Stomach (tissue), 19 donors: ENCODE measurements at places on chromosomes 12 and 14.
A peak's percentile ranks its signal among the peaks of the same experiment; 100 is the strongest.

- no peaks in the 10 kb centered on the region for H3K27me3 ChIP-seq
- peaks cover 15% of the 10 kb centered on the region for H3K4me1 ChIP-seq
- no peak overlapping the region for H3K4me3 ChIP-seq
- no peak for DNase-seq
- no peak overlapping the region for H3K27ac ChIP-seq
These were observed 3.5 kb upstream of the SRGAP1 start for GRCh38 chr12:63841011-63841410.

DNA sequence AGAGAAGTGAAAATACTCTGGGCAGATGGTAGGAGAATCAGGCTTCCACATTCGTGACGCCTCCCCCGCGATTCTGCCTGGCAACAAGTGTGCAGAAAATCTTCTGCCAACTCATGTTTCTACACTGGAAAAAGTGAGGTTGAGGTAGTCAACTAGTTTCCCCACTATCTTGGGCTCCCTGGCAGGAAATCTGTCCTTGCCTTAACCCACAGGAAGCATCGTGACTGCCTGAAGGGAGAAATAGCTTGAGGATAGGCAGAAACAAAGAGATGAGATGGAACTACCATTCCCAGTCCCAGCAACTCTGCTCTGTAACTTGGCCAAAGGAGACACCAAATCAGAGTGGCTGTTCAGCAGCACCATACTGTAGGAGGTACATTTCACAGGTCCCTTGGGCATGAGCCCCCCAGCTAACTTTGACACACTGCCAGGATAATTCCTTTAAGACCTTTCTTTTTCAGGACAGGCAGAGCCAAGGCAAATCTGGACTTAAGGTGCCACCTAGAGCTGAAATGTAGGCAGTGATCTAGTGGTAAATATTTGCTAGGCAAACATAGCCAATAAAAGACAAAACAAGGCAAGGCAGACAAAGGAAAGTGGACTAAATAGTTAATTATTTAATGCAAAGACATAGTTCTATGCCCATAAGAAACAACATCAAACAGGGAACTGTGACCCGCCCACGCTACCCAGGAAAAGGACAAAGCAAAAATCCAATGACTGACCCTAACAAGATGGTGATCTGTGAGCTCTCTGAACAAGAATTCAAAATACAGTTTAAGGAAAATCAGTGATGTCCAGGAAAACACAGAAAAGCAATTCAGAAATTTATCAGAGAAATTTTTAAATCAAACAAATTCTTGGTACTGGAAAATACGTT, 205.1 kb downstream of the PTPRO start:
- peak; percentile 32 for DNase-seq
- H3K4me3 ChIP-seq = no peak overlapping the region
- no peaks in the 10 kb centered on the region for H3K36me3 ChIP-seq
- H3K27me3 ChIP-seq = peaks cover 6% of the 10 kb centered on the region

- H3K4me1 ChIP-seq = no peaks in the 10 kb centered on the region
- no peak overlapping the region for H3K27ac ChIP-seq
- H3K27me3 ChIP-seq = no peaks in the 10 kb centered on the region
- DNase-seq = no peak
These were observed 76.9 kb upstream of the ATF1 start for GRCh38 chr12:50686976-50687375.

- peaks cover 57% of the 10 kb centered on the region for H3K4me1 ChIP-seq
- DNase-seq = peak; percentile 31
- no peak overlapping the region for H3K4me3 ChIP-seq
- no peaks in the 10 kb centered on the region for H3K27me3 ChIP-seq
These were observed 24.5 kb upstream of the PNMA1 start for GRCh38 chr14:73738518-73739173.

GRCh38 chr12:3743803-3744202, 9.1 kb downstream of the CRACR2A start:
- peaks cover 8% of the 10 kb centered on the region for H3K4me1 ChIP-seq
- H3K27me3 ChIP-seq = no peaks in the 10 kb centered on the region
- no peaks in the 10 kb centered on the region for H3K36me3 ChIP-seq
- no peak for DNase-seq
- H3K27ac ChIP-seq = no peak overlapping the region
